ENCODE measurements at places on chromosomes 12 and 14. TPM values are rescaled to one million over a fixed set of nuclear protein-coding genes. Genes with fewer than 3 reads are reported as not detected.

DNA sequence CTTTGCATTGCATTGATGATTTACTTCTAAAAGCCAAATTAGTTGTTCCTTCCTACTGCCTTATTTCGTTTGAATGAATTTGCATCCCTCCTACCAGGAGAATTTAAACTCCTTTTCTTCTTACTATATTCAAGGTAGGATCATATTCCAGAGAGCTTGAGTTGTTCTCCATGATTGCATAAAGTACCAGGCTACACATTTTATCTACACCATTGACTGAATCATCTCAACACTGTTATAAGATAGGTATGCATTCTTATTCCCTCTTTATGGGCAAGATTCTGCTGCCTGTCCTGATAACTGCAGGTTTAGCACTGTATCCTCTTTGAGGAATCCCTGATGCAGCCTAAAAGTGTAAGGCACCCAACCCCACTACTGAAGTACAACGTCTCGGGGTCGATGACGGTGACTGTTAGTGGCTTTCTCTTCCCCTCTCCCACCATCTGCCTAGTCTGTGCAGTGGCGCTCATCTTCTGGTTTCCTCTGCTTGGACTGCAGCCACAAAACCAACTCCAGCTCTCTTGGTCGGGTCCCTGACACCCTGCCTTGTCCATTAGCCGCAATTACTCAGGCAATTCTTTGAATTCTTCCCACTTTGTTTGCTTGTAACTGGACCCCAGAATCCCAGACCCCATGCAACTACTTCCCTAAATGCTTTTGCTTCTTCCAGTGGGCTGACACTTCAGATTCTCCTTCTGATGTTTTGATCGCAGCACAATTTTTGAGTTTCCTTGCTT, 44.4 kb upstream of the STXBP6 start:
- no peak for DNase-seq
- peaks cover 3% of the 10 kb centered on the region for H3K4me1 ChIP-seq
- H3K4me3 ChIP-seq: no peak overlapping the region
- no peaks in the 10 kb centered on the region for H3K36me3 ChIP-seq
- H3K27me3 ChIP-seq: no peaks in the 10 kb centered on the region
- H3K27ac ChIP-seq: no peak overlapping the region

GRCh38 chr12:94815958-94816357, 165.6 kb upstream of the TMCC3 start:
- DNase-seq: no peak
- no peaks in the 10 kb centered on the region for H3K36me3 ChIP-seq
- no peak overlapping the region for H3K4me3 ChIP-seq
- H3K4me1 ChIP-seq: no peaks in the 10 kb centered on the region
- H3K27me3 ChIP-seq: peaks cover 6% of the 10 kb centered on the region
- no peak overlapping the region for H3K27ac ChIP-seq

- H3K4me1 ChIP-seq: peaks cover 12% of the 10 kb centered on the region
- no peak overlapping the region for H3K4me3 ChIP-seq
- H3K36me3 ChIP-seq: no peaks in the 10 kb centered on the region
- H3K27me3 ChIP-seq: no peaks in the 10 kb centered on the region
- no peak for DNase-seq
- no peak overlapping the region for H3K27ac ChIP-seq
Measured at GRCh38 chr12:26854031-26854390, 21.0 kb upstream of the ITPR2 start.

Gene E2F7
- total RNA-seq: 0.27 TPM

- no peaks in the 10 kb centered on the region for H3K36me3 ChIP-seq
- peaks cover 75% of the 10 kb centered on the region for H3K27me3 ChIP-seq
- H3K27ac ChIP-seq: no peak overlapping the region
- no peak for DNase-seq
- no peaks in the 10 kb centered on the region for H3K4me1 ChIP-seq
Measured at GRCh38 chr12:127389923-127390322, 877.0 kb upstream of the TMEM132C start.

Gene RASSF8
- 33.7 TPM for total RNA-seq

- H3K4me1 ChIP-seq: peaks cover 15% of the 10 kb centered on the region
- peak within 1 kb of the TSS; percentile 66 for H3K4me3 ChIP-seq
- peaks cover 56% of the 10 kb centered on the region for H3K27me3 ChIP-seq
- DNase-seq: no peak
- H3K27ac ChIP-seq: no peak within 1 kb of the TSS
Measured at GRCh38 chr12:120639771-120640721, at the start of gene CABP1. Gene CABP1 (plus strand): TSS chr12:120640626. CDS start chr12:120640686, 60 bp downstream.

Gene SDR9C7
- not detected for total RNA-seq

Gene TPH2
- total RNA-seq: not detected

Gene CLEC2B
- total RNA-seq: 4.4 TPM

Gene C12orf50
- not detected for total RNA-seq

DNA sequence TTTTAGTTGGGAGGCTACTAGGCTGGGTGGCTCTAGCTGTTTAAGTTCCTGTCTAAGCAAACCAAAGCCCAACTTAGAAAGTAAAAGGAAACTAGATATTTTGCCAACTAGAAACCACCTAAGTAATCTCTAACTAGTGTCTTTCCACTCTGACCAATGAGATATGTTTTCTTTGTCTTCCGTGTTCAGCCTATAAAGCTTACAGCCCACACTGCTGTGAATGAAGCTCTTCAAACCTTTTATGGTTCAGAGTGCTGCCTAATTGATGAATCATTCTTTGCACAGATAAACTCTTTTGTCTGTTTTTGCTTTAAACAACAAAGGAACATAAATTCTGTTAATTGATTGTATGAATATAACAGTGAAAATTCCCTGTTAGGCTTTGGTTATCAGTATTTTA, 66.1 kb downstream of the FUT8 start:
- DNase-seq: no peak
- H3K27me3 ChIP-seq: no peaks in the 10 kb centered on the region
- no peak overlapping the region for H3K4me3 ChIP-seq
- H3K27ac ChIP-seq: no peak overlapping the region
- H3K4me1 ChIP-seq: peaks cover 12% of the 10 kb centered on the region

DNA sequence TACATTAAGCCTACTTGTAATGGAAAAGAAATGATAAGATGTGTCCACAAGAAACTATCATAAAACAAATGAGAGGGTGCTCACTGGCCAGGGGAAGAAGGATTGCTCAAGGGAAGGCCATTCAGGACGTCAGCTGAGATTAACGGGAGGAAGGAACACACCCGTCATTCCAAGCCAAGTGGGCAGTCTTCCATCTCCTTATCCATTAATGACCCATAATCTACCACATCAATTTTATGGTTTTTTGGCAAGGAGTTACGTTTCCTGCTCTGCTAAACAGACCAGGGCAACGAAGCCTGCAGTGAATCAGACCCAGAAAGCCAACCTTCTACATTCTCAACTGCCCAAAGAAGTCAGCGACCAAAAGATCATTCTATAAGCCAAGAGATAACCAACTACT, 25.1 kb downstream of the PRKAB1 start:
- no peaks in the 10 kb centered on the region for H3K36me3 ChIP-seq
- no peak for DNase-seq
- peaks cover 29% of the 10 kb centered on the region for H3K4me1 ChIP-seq

Gene DDX51
- 9.0 TPM for total RNA-seq

- H3K27me3 ChIP-seq: no peaks in the 10 kb centered on the region
- no peak overlapping the region for H3K4me3 ChIP-seq
- DNase-seq: no peak
- no peaks in the 10 kb centered on the region for H3K36me3 ChIP-seq
- H3K4me1 ChIP-seq: peaks cover 20% of the 10 kb centered on the region
Measured at GRCh38 chr14:75409316-75410205, 18.3 kb upstream of the JDP2 start.

- no peak overlapping the region for H3K27ac ChIP-seq
- no peak for DNase-seq
- peaks cover 77% of the 10 kb centered on the region for H3K27me3 ChIP-seq
- no peaks in the 10 kb centered on the region for H3K4me1 ChIP-seq
Measured at GRCh38 chr14:104374718-104375080, 204.9 kb upstream of the C14orf180 start.

Data from left ventricle myocardium inferior (tissue), 1 donor.